NCI-H1417 (cell line): ENCODE measurements at places on chromosomes 1 and 21.

DNA sequence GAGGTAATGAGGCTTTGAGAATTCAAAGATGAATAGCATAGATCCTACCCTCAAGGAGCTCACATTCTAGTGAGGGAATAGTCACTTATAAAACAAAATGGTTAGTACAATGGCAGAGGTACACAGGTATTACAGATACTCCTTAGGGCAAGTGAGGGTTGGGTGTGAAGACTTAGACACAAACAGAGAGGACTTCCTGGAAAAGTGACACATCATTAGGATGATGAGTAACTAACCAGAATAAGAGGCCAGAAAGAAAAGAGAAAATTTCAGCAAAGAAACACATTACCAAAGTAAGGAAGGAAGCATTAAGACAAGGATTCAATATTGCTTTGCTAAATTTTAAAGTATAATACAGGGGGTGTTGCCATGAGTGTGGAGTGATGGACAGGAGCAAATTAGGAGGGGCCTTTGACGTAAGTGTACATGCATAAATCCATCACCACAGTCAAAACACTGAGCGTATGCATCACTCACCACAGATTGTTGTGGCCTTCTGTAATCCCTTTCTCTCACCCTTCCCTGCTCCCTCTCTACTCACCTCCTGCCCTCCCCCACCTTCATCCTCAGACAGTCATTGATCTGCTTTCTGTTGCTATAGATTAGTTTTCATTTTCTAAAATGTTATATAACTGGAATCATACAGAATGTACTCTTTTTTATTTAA, 7.9 kb downstream of the CD53 start:
- no peak for DNase-seq

- no peak for DNase-seq
Measured at GRCh38 chr1:17056551-17056950, 2.7 kb upstream of the SDHB start.

- peak; percentile 90 for DNase-seq
Measured at GRCh38 chr1:25922971-25923552, 16.8 kb upstream of the STMN1 start.

DNA sequence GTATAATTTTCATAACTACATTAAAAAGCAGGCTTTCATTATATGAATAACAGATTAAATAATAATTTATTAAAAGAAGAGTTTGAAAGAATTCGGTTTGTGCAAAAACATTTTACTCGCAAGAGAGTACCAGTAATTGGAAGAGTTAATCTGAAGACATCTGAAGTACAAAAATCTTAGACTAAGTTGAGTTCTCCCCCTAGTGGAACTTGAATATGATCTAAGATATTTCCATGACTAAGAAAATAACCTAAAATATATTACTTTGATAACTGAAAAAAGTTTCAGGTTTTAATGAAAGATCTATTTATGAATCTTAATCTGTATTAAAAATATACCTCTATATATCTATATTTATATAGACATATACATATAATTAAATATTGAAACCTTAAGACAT, 112.5 kb upstream of the GFI1 start:
- no peak for DNase-seq

DNA sequence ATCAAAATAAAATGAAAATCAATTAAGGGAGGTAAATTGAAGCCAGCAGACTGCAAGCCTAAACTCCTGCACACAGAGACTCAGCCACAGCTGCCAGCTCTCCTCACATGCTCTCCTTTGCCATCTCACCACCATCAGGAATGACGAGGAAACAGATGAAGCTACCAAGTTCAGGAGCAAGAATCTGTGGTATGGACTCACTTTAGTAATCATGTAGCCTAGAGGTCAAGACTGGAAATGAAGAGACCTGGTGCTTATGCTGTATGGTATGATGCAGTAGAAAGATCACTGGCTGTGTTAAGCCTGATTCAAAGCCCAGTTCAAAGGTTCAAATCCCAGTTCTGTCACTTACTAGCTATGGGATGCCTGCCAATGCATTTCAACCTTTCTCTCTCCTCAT, 78.9 kb upstream of the CAMK1G start:
- no peak for DNase-seq

GRCh38 chr1:94927405-94928175, 680 bp upstream of the CNN3 start:
- peak; percentile 89 for DNase-seq

DNA sequence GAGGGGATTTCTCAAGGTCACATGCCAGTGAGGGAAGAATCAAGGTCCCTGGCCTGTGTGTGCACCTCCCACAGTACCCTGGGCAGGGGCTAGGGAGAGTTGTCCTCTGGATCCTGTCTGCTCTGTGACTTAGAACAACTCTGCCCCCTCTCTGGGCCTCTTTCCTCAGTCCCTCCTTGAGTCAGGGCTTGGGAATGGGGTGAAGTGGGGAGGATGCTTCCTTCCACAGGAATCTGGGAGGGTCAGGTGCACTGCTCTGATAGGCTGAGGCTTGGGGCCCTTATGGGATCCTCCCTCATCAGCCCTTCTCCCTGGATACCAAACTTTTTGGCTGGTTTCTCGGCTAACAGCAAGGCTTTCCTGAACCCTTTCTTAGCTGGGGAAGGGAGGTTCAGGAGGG, 2.5 kb downstream of the TRNP1 start:
- DNase-seq, result no peak

DNA sequence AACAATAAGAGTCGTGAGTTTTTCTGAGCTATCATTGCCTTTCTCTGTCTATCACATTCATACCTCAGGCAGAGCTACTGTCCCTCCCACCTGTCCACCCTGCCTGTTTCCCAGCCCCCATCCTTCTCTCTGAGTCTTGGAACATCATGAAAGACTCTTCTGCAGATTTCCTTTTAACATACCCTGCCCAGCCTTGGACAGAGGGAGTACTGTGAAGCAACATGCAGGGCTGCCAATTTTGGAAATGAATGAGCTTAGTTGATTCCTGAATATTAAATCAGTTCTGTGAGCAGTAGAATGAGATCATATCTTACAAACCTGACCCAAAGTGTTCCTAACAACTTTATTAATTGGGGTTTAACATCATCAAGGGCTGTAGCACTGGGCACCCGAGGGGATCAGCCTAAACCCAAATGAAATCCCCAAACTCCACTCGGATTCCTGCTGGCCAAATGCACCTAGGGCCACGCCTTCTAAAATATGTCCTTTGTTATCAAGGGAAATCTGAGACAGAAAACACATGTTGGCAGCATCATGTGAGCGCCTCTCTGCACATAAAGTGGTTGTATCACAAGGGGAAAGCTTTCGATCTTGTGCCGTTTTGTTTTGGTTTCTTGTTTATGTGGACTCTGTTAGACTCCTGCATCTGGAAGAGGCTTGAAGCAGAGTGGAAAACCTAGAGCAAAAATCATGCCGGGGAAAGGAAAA, 357.6 kb downstream of the KIF26B start:
- DNase-seq, result peak; percentile 69
